ENCODE measurements at places on chromosomes 12 and 14.

GRCh38 chr12:52628111-52628507, 9.8 kb upstream of the KRT73 start:
- no peak for DNase-seq

- no peak for DNase-seq
Measured at GRCh38 chr14:52879958-52880357, 70.9 kb downstream of the FERMT2 start.

GRCh38 chr14:63848890-63849289, 3.9 kb upstream of the SYNE2 start:
- DNase-seq, result no peak

GRCh38 chr14:99125113-99125512, 146.9 kb downstream of the BCL11B start:
- DNase-seq, result no peak

GRCh38 chr12:92929983-92930382, 888 bp upstream of the EEA1 start:
- no peak for DNase-seq

Data from COR-L47 (cell line).